Stimulated activated CD8-positive, alpha-beta memory T cell treated with anti-CD3 and anti-CD28 coated beads, Interleukin-7, amount 100 ng/mL, for 4 hours (primary cell): ENCODE measurements at places on chromosomes 1 and 21.

- DNase-seq = no peak
Observed at GRCh38 chr1:67019121-67019520, 34.8 kb downstream of the SLC35D1 start.

DNA sequence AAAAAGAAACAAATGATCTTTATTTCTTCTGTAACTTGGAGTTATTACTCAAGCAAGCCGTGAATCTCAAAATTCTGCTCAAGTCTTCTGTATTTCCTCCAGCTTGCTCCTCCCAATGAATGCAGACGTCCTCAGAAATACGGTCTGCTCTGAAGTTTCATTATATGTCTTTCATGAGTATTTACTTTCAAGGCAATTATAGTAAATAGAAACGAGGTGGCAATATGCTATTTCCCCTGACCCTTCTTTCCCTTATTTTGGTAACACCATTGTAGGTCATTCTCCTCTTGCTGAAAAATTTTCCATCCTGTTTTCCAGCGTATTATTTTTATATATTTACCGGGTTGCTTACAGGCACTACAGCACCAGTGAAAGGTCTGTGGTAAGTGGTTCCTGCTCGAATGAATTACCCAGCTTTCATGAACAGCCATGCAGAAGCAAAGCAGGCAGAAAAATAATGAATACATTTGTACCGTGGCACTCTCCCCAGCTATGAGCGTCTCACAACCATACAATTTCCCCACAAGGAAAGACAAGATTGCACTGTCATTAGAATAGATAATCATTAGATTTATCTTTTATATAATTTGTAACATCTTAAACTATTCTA is 350.9 kb upstream of the PKN2 start:
- no peak for DNase-seq

DNA sequence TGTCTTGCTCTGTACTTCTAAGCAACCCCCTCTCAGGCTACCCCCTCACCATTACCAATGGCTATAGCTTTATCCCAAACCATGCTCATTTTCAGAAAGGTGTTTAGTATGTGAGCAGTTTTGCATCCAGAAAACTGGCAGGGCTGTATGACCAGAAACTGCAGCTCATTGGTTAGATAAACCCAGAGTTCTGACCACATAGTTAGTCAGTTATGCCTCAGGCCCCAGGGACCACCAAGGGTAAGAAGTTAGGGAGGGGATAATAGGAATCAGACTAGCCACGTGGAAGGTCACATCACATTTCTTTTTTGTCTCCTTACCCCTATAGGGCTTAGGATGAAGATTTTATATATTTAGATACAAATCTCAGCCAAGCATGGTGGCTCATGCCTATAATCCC is 1.2 kb downstream of the ITGA10 start:
- DNase-seq = no peak

DNA sequence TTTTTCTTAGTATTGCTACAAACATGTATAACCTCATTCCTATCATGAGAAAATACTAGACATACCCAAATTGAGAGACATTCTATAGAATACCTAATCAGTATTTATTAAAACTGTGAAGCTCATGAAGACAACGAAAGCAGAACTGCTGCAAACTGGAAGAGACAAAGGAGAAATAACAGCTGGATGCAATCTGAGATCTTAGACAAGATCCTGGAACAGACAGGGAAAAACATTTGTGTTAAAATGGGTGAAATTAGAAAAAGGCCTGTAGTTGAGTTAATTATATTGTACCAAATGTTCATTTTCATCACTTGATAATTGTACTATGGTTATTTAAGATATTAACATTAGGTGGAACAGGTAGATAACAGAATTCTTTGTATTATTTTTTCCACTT is 392.0 kb downstream of the PLPP3 start:
- no peak for DNase-seq

- no peak for DNase-seq
Observed at GRCh38 chr1:215590779-215591491, 23.8 kb downstream of the KCTD3 start.
